ENCODE measurements at places on chromosomes 16 and 17. TPM values are rescaled to one million over a fixed set of nuclear protein-coding genes. Genes with fewer than 3 reads are reported as not detected.

The KRT20 gene
- 727 TPM for total RNA-seq

The ZC3H7A gene
- 71.9 TPM for total RNA-seq

The KDM6B gene
- 33.7 TPM for total RNA-seq

The ZNF469 gene
- 0.48 TPM for total RNA-seq

The TP53TG3B gene
- not detected for total RNA-seq

The UNC119 gene
- total RNA-seq: 52.4 TPM

The CLDN7 gene
- total RNA-seq: 1,162 TPM

The MRTFB gene
- 37.8 TPM for total RNA-seq

The USP43 gene
- total RNA-seq: 14.9 TPM

The KRT25 gene
- not detected for total RNA-seq

Data from transverse colon (tissue), 4 donors.